IPS-NIHi11 (cell line): ENCODE measurements at places on chromosomes 6 and 20.

- no peak for DNase-seq
Measured at GRCh38 chr6:127539272-127539671, 20.1 kb upstream of the MTCL3 start.

DNA sequence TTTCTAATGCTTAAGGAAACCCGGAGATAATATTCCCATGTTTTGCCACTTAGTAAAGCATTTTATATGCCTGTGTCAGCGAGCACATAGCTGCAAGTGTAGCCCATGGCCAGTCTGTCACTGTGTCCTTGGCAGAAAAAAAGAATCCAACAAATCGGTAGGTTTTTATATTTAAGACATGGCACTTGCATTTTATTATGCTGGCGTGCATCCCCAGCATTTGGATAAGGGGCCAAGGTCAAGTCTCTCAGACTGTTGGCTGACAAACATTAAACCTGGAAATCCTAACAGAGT is 1.2 kb upstream of the ZNF184 start:
- no peak for DNase-seq

- DNase-seq, result no peak
Measured at GRCh38 chr6:139973669-139974344, 599.4 kb upstream of the CITED2 start.

GRCh38 chr6:157688960-157689599 is 134.0 kb upstream of the SNX9 start:
- peak; percentile 72 for DNase-seq

- no peak for DNase-seq
Measured at GRCh38 chr6:135858931-135859330, 7.4 kb downstream of the PDE7B start.

GRCh38 chr6:446418-447366 is 55.1 kb downstream of the IRF4 start:
- no peak for DNase-seq

DNA sequence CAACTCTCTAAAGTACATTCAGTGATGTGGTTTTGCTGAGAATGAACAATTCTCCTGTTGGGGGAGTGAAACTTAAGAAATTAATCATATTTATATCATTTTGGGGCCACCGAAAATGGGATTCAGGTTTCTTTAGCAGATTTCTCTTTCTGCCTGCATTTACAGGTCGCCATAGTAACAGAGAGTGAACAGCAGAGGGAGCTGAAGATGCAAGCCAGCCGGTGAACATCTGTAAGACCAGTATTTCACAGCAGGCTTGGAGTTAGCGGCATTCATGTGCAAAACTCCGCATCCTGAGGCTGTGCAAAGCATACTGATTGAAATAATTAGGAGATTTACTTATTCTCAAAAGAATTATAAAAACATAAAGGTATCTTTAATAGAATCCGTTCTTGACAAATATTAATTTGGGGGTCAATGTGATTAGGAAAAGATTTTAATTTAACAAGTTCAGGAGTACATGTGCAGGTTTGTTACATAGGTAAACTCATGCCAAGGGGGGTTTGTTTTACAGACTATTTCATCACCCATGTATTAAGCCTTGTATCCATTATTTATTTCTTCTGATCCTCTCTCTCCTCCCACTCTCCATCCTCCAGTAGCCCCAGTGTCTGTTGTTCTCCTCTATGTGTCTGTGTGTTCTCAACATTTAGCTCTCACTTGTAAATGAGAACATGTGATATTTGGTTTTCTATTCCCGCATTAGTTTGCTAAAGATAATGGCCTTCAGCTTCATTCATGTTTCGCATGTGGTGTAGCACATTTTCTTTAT is 17.8 kb upstream of the HSF2 start:
- DNase-seq, result peak; percentile 76

DNA sequence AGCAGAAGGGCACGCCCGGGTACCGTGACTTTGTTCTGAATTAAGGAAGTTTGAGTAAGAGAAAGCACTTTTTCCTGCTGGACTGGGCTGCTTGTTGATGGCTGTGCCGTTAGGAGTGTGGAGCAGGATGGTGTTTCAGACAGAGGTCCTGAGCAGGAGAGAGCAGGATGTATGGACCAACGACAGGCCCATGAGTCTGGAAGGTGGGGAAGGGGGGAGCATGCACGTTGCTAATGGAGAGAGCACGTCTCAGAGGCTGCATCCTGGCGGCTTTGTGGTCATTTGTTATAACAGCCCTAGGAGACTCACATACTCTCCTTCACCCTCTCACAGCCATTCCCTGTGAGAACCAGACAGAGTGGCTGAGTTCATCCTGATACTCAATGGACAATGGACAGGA is 56.8 kb downstream of the PHACTR3 start:
- no peak for DNase-seq

- no peak for DNase-seq
Measured at GRCh38 chr6:27415898-27416297, 27.3 kb downstream of the ZNF391 start.

DNA sequence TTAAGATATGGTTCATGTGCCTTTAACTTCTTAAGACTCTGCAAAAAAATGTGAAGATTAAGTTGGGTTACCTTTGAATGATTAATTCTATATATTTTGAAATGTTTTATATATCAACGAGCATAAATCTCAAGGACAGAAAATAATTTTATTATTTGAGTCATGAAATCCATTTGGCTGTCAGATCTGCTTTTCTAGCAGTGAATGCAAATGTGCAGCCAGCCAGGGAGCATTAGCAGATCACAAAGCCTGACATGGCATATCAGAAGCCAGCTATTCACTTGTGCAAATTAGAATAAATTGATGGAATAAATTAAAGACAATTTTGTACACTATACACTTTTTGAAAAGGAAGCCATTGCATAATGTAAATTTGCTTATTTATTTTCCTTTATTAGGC is 424.3 kb downstream of the ADGRB3 start:
- no peak for DNase-seq

- no peak for DNase-seq
Measured at GRCh38 chr6:166430269-166430668, 47.5 kb upstream of the MPC1 start.

DNA sequence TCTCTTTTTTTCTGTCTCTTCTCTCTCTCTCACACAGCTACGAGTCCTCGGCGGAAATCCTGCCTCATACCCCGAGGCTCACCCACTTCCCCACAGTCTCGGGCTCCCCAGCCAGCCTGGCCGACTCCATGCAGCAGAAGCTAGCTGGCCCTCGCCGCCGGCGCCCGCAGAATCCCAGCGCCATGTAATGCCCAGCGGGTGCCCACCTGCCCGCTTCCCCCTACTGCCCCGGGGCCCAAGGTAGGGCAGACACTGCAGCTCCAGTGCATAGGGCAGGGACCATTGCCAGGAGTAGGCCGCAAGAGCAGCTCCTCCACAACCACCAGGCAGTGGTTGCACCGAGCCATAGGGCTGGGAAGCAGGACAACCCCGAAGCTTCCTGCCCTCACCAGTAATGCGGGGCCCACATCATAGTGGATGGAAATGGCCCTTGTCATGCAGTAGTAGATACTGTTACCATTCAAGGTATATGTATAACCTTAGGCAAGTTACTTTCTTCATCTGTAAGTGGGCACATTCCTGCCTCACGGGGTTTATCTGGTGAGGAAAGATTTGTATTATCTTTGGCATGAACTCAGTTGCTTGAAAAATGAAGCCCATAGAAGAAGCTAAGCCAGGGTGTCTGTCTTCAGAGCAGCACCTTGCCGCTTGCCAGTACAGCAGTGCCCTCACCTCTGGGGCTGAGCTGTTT is 36.9 kb upstream of the ID1 start:
- DNase-seq, result no peak

- no peak for DNase-seq
Measured at GRCh38 chr6:18388942-18389341, 1.8 kb downstream of the RNF144B start.

DNA sequence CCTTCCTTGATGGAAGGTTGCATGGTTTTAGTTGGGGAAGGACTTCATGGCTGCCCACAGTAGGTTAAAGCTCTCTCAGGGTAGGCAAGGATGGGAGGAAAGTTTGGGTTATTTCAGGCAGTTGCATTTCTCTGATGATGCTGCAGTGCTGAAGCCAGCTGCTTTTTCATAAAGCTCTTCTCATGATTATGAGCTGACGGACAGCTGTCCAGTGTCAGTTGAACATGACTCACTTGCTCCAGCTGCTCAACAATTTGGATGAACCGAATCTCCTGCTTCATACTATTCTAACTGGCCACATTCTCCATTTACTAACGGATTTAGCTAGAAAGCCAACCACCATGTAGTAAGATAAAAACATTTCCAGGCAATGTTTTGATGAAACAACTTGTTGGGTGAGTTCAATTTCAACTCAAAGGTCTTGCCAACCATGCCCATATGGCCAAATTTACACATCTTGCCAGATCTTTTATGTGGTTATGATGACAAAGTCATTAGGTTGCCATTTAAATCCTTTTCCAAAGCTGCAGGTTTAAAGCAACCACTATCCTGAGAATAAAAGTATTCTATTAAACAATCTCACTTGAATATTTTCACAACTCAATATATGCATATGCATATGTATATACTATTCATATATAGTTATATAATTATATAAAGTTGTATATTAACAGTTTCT is 125.9 kb downstream of the HS3ST5 start:
- DNase-seq, result no peak

DNA sequence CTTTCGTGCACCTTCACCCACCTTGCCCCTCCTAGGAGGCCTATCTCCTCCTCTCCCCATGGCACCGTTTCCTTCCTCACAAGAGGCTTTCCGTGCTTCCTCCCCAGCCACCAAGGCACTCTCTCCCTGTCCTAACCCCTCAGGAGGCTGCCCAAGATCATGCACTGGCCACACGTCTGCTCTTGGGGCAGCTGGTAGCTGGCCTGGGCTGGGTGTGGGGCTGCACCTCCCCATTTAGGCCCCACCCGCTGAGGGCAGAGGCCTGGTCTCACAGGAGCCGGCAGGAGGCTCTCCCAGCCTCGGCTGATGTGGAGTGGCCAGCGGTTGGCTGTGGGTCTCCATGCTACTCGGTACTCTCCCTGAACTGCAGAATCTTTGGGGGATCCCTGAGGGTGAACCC is 13.6 kb downstream of the NOL4L start:
- no peak for DNase-seq

GRCh38 chr20:25465243-25466135 is 58.0 kb downstream of the GINS1 start:
- no peak for DNase-seq

GRCh38 chr6:20334334-20334733 is 67.3 kb upstream of the E2F3 start:
- peak; percentile 28 for DNase-seq

- no peak for DNase-seq
Measured at GRCh38 chr6:125255201-125255600, 46.6 kb downstream of the HDDC2 start.

DNA sequence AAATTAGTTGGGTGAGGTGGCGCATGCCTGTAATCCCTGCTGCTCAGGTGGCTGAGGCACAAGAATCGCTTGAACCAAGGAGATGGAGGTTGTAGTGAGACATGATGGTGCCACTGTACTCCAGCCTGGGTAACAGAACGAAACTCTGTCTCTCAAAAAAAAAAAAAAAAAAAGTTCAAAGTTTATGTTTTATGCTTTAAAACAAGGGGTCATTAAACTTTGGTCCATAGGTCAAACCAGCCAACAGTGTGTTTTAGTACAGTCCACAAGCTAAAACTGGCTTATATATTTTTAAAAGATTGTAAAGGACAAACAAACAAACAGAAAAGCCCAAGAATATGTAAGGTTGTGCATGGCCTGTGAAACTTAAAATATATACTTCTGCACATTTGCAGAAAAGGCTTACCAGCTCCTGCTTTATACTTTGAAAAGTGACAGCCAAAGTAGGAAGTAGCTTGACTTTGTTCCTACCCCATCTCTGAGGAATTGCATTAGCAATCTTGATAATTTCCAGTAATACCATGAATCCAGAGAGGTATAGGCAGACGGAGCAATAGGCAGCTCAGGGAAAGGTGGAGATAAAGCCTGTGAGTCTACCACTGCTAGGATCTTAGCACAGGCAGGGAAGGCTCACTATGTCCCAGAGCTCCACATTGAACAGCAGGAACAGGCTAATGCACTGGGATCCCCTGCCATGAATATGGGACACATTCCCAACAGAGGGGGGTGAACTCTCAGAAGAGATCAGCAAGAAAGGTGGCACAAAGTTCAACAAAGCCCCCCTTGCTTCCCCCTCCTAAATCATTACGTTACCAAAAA is 30.5 kb downstream of the MCM8 start:
- DNase-seq, result no peak

DNA sequence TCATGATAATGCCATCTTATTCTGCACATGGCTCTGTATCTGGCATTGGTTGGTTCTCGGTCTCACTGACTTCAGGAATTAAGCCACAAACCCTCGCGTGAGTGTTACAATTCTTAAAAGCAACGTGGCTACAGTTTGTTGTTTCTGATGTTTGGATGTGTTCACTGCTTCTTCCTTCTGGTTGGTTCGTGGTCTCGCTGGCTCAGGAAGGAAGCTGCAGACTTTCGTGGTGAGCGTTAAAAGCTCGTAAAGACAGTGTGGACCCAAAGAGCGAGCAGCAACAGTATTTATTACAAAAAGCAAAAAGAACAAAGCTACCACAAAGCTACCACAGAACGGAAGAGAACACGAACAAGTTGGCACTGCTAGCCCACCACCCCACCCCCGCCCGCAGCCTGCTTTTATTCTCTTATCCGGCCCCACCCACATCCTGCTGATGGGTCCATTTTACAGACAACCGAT is 51.1 kb downstream of the MYLIP start:
- DNase-seq, result no peak

DNA sequence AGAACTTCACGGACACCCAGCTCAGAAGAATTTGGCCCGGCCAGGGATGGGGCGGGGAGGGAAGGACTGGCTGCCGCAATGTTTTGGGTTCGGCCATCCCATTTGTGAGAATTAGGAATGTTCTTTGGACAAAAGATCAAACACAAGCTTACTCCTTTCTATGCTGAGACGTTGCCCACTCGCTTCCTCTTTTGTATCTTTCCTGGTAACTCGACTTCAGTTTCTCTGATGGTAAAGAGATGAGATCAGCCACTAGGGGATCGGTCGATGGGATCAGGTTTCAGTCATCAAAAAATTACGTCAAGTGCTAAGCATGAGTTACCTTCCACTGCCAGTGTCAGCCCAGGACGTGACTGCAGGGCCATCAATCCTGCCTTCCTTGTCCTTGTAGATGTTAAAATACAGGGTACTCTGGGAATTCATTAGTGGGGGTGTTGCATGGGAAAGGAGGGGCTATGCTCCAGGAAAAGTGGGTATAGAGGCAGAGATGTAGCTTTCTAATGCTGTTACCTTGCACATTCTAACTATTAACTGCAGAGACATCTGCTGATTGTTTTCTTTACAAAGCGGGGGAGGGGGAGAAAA is 190.2 kb downstream of the TSHZ2 start:
- DNase-seq, result peak; percentile 80
